ENCODE measurements at places on chromosomes 7 and 10.

GRCh38 chr10:61669849-61670248 lies 7.1 kb downstream of the CABCOCO1 start:
- DNase-seq, result no peak

DNA sequence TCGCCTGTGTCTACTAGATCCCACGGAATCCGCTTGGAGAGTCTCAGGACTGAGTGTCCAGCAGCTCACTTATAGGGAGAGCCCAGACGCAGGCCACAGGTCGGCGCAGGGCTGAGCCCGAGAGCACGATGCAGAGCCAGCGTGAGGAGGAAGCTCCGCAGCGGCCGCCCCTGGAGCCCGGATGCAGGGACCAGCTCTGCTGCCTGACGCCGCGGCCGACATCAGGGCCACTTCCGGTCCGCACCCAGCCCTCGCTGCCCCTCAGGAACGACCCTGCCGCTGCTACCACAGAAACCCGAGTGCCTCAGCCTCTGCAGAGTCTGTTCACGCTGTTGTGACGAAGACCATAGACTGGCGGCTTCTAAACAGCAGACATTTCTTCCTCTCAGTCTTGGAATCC lies 275.8 kb upstream of the PPP2R2D start:
- DNase-seq, result no peak

DNA sequence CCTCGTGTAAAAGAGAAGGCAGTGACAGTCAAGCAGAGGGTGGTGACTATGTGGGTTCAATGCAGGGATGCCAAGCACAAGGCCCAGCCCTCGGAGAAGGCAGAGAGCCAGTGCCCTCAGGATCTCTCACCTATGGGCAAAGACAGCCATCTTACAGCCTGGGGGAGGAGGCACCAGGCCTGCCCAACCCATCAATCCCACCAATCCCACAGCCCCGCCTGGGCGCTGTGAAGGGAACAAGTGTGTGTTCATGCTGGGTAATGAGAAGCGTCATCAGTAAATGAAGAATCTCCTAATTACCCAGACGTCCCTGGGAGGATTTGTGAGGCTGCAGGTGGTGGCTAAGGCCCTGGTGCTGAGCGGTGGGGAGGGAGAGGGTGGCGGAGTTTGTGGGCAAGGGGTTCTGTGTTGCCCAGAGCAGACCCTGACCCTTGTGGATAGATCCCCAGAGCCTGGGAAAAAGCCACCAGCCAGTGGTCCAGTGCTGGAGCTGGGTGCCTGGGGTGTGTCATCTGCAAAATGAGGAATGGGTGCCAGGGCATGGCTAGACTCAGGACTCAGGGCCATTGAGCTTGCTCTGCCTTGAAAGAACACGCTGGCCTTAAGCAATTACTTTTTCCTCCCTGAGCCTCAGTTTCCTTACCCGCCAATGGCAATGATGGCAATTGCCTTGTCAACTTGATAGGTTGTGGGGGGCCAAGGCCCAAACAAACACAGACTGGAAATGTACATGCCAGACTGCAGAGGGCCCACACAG lies 128.1 kb upstream of the UNC5B start:
- DNase-seq, result peak; percentile 30

GRCh38 chr10:112658900-112659638 lies 212.1 kb downstream of the VTI1A start:
- no peak for DNase-seq

GRCh38 chr7:121041516-121042148 lies 53.1 kb downstream of the CPED1 start:
- DNase-seq, result no peak

GRCh38 chr7:27155816-27156507 lies 513 bp downstream of the HOXA7 start:
- peak; percentile 82 for DNase-seq

- DNase-seq, result no peak
Measured at GRCh38 chr10:95569368-95569767, 8.2 kb upstream of the SORBS1 start.

All from suprapubic skin (tissue), 4 donors.